RPMI8226 (cell line): ENCODE measurements at places on chromosomes 5 and 9.

- no peak for DNase-seq
These were observed 165.8 kb downstream of the MELK start for GRCh38 chr9:36738318-36738976.

DNA sequence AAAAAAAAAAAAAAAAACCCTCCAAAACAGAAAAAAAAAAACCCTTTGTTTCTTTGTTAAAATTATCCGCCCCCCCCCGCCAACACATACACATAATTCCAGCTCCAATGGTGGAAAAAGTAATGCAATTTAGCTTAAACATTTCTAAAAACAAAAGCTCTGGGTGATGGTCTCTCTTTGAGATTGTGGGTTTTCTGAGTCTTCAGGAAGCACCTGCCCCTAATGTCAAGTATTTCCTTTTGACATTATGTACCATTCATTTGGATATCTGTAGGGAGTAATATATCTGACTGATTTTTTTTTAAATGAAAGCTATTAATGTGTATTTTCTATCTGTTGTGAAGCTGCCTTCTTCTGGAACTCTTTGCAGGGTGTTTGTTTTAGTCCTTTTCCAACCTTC lies 389.7 kb downstream of the TAF11L14 start:
- no peak for DNase-seq

DNA sequence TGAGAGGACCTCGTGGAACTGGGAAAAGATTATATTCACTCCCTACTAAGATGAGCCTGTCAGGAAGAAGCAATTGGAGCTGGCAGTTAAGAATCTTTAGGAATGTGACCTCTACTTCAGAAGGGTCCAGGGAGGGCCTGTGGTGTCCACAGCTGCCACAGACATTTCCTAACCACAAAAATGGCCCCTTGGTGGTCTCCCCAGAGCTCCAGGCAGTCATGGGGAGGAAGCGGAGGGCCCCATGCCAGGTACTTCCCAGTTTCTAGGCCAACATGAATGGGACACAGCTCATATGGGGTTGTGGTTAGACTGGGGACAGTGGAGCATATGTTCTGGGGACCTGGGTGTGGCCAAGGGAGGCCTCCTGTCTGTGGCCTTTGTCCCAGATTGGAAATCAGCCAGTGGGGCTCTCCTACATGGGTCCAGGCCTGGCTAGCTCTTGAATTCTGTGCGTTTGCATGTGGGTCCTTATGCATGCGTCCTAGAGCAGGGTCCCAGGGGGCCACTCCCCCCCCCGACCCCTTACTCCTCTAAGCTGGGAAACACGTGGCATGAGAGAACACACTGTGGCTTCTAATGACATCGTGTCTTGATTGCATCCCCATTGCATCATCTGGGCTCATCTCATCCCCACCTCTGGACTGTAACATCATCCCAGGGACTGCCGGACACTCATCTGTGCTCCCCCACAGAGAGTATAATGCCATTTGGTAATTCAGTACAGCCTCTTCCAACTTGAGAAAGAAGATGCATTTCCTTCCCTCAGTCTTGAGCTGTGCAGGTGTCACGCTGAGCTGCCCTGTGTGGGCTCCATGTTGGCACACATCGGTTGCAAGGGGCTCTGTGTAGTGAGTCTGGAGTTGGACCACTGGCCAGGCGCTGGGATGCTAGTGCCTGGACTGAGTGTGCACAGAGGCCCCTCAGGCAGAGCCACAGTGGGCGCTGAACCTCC lies 31.3 kb downstream of the IRF1 start:
- DNase-seq: peak; percentile 70

GRCh38 chr9:126424511-126424910 lies 97.9 kb downstream of the MVB12B start:
- DNase-seq: no peak

DNA sequence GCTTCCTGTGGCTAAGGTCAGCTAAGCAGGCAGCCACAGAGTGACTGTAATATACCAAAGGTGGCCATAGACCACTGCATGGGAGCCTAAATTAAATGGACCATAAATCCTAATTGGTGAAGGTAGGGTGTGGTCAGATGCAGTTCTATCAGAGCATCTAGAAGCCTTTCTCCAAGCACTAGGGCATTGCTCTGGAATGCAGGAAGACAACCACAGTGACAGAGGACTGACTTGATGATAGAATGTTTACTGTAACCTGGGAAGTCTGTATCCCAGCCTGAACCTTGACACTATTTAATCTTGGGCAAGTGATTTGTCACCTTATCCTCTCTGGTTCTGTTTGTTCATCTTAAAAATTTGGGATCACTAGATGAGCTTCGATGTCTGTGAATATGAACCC lies 2.3 kb downstream of the FBXO38 start:
- no peak for DNase-seq

GRCh38 chr5:15640116-15640515 lies 140.1 kb downstream of the FBXL7 start:
- DNase-seq: no peak

DNA sequence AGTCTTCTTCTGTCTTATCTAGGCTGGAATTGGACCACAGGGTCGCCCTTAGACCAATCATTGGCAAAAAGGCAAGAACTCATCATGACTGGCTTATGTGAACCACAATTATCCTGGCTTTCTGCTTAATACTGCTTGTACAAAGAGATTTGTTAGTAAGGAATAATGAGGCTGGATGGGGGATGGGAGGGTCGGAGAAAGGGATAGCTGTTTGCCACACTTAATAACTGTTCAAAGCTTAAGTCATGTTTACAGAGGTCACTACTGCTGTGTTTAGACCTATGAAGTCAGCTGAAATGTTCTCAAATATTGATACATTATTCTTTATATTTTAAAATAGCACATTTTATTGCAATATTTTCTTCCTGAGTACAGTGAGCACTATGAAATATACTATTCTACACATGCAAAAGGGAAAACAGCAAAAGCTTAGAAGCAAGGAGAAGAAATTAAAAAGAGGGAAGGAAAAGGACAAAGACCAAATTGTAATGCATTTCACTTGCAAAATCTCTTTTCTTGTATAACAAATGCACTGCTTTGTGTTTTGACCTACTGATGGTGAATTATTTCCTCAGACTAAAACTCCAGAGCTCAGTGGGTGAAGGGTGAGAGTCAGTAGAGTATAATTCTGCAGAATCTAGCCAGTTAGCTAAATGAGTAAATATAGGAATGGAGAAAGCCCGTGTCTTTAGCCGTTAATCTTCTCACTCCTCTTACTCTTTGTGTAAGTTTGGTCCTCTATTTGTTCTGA lies 404.9 kb upstream of the ZNF608 start:
- no peak for DNase-seq

DNA sequence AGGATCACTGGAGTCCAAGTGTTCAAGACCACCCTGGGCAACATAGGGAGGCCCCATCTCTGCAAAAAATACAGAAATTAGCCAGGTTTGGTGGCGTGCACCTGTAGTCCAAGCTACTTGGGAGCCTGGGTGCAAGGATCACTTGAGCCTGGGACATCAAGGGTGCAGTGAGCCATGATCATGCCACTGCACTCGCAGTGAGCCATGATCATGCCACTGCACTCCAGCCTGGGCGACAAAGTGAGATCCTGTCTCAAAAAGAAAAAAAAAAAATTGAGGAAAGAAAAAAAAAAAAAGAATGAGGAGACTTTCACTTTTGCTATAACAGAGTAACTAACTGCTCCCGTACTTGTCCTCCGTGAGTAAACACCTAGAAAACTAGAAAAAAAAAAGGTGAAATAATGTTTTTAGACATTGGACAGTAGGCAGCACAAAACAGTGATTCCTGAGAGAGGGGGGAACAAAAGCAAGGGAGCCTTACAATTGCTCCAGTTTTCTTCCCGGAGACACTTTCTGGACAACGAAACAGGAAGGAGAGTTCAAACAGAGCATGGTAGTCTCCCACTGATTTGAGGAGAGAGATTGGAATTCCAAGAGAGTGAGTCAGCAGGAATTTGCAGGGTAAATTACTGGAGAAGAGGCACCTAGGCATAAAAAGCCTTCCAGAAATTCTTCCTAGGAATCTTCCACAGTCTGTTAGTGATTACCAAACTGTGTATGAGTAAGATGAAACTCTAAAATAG lies 6.9 kb upstream of the ZBTB5 start:
- no peak for DNase-seq

DNA sequence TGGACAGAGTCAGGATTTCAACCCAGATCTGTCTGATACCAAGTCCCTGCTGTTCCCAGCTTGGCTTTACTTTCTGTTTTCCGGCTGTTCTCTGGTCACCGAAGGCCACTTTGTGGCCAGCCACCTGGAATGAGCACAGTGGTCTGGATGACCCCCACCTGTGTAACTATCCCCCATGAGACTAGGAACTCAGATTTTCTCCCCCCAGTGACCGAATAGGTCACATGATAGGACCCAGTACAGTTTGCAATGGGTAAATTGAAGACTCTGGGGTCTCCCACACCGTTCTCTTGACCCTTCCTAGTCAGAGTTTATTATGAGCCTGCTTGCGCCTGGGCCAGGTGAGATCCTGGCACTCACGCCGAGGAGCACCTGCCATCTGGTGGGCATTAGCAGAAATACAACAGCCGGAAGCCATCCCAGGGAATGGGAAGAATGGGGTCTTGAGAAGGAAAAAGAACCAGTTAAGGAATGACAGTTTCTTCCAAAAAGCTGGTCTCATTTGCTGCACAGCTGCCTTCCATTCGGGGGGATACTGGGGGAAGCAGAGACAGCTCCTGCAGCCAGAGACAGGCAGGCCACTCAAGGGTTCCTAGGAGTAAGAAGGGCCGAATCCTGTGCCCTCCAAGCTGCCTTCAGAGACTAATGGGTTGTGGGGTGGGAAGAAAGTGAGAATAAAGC lies 7.1 kb downstream of the PHYHD1 start:
- peak; percentile 64 for DNase-seq

GRCh38 chr5:141876628-141877355 lies 1.4 kb downstream of the PCDH1 start:
- DNase-seq: no peak

DNA sequence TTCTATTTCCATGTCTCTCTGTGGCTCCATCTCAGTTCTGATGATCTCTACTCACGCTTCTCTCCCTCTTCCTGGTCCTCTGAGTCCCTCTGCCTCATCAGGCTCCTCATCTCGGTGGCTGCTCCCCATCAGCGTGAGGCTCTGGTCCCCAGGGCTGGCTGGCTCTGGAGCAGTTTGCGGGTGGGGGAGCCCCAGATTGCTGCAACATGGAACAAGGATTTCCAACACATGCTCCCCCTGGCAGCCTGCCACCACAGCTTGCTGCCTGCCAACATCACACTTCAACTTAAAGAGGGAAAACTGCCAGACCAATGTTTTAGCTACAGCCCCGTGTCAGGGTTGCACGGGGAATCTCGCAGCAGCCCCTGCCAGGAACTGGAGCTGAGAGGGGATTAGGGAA lies 77.2 kb upstream of the NEK6 start:
- DNase-seq: peak; percentile 52

- DNase-seq: peak; percentile 37
These were observed 32.7 kb upstream of the SPARC start for GRCh38 chr5:151719228-151720000.

GRCh38 chr9:137491735-137492432 lies 32.8 kb upstream of the NSMF start:
- no peak for DNase-seq

DNA sequence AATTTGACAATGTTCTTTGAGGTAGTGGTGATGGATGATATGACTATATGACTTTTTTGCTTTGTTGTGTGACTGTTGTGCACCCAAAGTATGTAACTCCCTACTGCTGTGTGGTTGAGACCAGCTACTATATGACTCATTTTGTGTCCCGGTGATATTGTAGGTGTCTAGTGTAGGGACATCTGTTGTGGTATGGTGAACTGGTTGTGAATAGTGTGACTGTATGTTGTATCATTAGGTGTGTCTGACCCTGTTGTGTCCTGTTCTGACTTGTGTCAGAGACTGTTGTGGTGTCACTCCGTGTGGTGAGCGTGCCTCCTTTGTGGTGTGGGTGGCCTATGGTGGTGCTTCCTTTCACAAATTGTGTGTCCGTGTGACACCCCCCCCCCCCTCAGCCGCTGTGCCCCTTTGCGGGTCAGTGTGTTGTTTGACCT lies 11.2 kb upstream of the CXXC5 start:
- DNase-seq: no peak

GRCh38 chr9:7976167-7976755 lies 176.7 kb upstream of the DMAC1 start:
- peak; percentile 11 for DNase-seq

DNA sequence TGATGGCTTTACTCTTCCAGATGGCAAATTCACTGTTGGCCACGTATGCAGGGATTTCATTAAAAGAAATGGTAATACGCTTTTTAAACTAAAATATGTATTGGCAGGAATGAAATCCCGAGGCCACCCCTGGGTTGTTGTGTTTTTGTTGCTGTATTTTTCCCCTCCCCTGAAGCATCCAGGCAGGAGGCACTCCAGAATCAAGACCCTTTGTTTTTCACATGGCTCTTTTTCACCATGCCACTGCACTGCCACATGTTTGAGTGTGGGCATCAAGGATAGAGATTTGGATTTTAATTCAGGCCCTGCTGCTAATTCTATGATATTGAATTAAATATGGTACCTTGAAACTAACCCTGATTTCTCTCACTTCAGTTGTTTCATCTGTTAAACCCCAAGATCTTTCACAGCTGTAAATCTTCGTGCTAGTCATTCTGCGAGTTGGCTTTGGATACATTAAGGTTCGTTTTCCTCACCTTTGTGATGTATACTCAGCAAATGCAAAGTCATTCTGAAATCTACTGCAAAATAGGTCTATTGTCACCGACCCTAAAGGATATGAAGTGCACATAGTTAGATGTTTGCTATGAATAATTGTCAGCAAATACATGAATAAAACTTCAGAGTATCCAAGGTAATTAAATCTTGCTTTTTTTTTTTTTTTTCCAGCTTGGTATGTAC lies 533.4 kb downstream of the PTPRD start:
- no peak for DNase-seq

GRCh38 chr5:142540922-142541422 lies 144.9 kb downstream of the FGF1 start:
- DNase-seq: no peak

- DNase-seq: no peak
These were observed 147.4 kb upstream of the DMRT1 start for GRCh38 chr9:694092-694402.

- DNase-seq: no peak
These were observed 24.4 kb downstream of the SMIM15 start for GRCh38 chr5:61137835-61138234.

- DNase-seq: no peak
These were observed 79.5 kb downstream of the OSMR start for GRCh38 chr5:38925154-38925925.

DNA sequence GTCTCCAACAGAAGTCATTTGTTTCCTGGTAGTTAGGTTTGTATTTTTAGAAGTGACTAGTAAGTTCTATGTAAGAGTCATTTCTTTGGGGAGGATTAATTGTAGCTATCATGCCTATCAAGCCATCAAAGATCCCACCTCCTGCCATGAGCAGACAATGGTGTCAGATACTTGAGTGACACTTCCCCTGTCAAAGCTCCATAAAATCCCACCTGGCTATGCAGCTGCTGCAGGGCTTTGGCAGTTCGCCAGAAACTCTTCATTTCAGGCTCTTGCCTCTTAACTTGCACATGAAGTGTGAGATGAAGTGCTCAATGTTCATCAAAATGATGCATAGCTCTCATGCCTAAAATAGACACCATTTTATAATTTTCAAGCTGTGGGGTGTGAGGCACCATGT lies 312.1 kb downstream of the CDH12 start:
- DNase-seq: peak; percentile 7
